Fibroblast of villous mesenchyme (primary cell): ENCODE measurements at places on chromosomes 2 and 18. TPM values are rescaled to one million over a fixed set of nuclear protein-coding genes. Genes with fewer than 3 reads are reported as not detected.

DNA sequence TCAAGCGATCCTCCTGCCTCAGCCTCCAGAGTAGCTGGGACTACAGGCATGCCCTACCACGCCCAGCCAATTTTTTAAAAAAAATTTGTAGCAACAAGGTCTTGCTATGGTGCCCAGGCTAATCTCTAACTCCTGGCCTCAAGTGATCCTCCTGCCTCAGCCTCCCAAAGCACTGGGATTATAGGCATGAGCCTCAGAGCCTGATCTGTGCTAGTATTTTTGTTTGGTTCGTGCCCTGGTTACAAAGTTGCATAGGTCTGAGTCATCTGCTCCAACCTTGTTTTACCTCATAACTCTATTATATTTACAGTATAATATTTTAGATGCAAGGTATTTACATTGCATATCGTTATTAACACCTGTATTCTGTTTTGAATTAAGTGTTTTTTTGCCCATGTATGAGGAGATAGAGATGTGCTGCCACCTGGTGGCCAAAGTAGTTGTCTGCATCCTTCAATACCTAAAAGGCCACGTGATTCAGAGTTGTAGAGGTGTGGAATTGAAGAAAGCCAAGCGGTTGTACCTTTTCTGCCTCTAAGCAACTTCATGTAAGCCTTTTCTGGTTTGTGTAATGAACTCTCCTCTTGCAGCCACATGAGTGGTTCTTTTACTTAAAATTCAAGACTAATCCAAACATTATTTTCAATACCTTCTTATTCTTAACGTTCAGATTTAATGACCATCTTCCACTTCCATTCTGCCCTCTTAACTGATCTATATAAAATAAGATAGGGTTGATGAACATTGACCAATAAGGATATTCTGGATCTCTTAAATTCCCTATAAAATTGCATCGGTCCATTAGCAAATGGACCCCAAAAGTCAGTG, 19.9 kb upstream of the CABYR start:
- peak; percentile 75 for DNase-seq

- DNase-seq, result no peak
Measured at GRCh38 chr2:111015283-111015995, 105.3 kb upstream of the BCL2L11 start.

ASB1 gene
- total RNA-seq, result 21.2 and 23.2 TPM in 2 replicates

GRCh38 chr2:173053043-173053699, 22.5 kb upstream of the MAP3K20 start:
- DNase-seq, result no peak

RSAD2 gene
- total RNA-seq, result 0.64 and 1.3 TPM in 2 replicates

AQP12B gene
- total RNA-seq, result not detected in 2 replicates
